ENCODE measurements at places on chromosomes 7 and 10. TPM values are rescaled to one million over a fixed set of nuclear protein-coding genes. Genes with fewer than 3 reads are reported as not detected.

DNA sequence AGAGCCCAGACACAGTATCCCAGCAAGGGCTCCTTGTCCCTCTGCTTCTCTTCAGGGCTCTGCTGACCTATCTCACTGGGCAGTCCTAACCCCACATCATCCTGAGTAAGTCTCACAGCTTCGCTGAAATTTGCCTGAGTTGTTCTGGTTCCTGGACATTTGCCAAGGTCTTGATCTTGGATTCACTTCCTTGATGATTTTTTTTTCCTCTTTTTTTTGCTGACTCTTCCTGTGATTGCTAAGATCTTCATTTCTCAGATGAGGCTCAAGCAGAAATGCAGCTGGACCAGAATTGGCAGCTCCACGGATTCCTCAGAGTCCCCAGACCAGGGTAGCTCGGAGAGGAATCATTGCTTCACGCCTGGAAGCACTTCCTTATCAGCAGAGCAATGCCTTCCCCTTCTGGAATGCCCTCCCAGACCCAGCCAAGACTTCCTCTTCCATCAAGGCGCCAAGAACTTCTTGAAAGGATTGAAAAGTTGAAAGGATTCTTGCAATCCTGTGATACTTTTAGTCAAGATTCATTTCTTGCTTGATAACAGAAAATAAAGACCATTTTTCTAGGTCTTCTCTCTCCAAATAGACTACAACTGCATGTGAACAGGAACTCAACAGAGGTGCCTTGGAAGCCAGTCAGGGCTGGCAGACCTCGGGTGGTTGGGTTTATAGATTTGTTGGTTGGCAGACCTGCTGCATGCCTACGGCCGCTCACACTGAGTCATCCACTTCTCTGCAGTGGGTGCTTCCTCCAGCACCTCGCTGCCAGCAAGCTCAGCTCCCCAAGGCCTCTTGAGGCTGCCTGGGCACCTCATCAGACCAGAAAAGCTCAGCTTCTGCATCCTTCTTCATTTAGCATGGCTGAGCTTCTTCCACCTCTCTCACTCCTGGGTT lies 8.8 kb upstream of the AFAP1L2 start:
- no peak for DNase-seq

DNA sequence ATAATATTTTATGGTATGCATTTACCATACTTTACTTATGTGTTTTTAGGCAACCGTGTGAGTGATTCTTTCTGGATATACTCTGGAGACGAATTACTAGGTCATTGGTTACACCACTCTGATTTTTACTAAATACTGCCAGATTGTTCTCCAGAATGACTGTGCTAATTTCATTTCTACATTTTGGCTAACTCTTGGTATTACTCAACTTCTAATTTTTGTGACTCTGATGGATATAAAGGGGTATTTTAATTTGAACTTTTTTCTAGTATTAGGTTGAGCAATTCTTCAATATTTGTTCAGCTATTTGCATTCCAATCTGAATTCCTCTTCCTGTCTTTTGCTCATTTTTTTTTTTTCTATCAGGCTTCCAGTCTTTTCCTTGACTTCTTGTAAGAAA lies 223.6 kb downstream of the MDFIC start:
- no peak for DNase-seq

GRCh38 chr10:110404825-110405224 lies 92.9 kb upstream of the DUSP5 start:
- no peak for DNase-seq

Gene ADCY1
- 3.7 TPM for total RNA-seq

- no peak for DNase-seq
Observed at GRCh38 chr10:24824536-24824935, 100.8 kb upstream of the ARHGAP21 start.

- no peak for DNase-seq
Observed at GRCh38 chr10:89278900-89279392, 22.9 kb upstream of the IFIT2 start.

GRCh38 chr7:106905734-106906133 lies 40.7 kb downstream of the PIK3CG start:
- DNase-seq, result no peak

- DNase-seq, result no peak
Observed at GRCh38 chr7:103592844-103593243, 146.8 kb upstream of the SLC26A5 start.

- no peak for DNase-seq
Observed at GRCh38 chr7:151138153-151138851, 29.2 kb downstream of the GBX1 start.

Gene LRGUK
- 3.8 TPM for total RNA-seq

GRCh38 chr10:79339266-79339665 lies 8.0 kb upstream of the PPIF start:
- no peak for DNase-seq

- DNase-seq, result no peak
Observed at GRCh38 chr10:30055226-30055662, 4.1 kb downstream of the JCAD start.

Gene IL6
- total RNA-seq, result 1.6 TPM

Gene ACTL6B
- not detected for total RNA-seq

- no peak for DNase-seq
Observed at GRCh38 chr10:33826186-33826585, 491.7 kb upstream of the NRP1 start.

DNA sequence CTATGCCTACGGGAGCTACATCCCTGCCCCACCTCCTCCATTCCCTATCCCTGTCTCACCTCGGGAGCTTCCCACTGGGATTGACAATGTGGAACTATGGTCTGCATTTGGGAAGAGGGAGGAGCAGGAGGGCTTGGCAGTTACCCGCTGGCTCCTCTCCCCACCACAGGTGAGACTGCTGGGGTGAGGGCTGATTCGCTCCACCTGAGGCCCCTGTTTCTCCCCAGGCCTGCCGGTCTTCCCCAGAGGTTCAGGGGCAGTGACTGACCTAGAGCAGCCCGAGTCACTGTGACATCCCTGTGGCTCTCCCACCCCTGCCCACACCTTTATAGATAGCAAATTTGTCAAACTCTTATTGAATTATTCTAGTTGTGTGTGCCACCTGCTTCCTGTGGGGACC lies 252.6 kb downstream of the GLRX3 start:
- DNase-seq, result no peak

All from kidney (tissue), 22 donors.